ENCODE measurements at places on chromosomes 12 and 14.

- DNase-seq = no peak
These were observed 6.0 kb upstream of the KRT71 start for GRCh38 chr12:52558781-52559445.

DNA sequence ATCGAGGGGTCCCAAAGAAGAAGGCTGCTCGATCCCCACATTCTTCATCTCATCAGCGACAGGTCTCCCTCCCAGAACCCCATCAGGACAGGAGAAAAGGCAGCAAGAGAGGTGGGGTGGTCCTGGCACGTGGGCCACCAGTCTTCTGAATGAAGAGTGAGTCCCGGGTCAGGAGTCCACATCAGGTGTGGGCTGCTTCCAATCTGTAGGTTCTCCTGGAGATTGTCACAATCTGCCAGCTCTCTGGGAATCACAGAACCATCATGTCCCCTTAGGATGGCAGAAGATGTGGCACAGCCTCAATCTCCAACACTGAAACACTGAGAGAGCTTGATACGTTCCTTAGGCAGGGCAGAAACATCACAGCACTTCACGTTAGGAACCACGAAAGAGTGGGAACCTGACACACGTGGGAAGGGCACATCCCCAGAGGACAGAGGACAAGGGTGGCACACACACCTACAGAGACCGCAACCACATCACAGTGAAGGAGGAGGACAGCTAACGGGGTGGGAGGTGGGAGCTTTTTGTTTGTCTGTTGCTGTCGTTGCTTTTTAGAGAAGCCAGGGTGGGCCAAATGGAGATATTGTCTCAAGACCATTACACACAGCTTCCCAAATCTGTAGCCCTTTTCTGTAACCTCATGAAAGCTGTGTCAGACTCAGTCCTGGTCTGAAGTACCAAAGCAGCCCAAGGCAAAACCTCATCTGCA is 284.5 kb downstream of the DPF3 start:
- DNase-seq = peak; percentile 61

- no peak for DNase-seq
These were observed 208.7 kb downstream of the KITLG start for GRCh38 chr12:88371416-88372183.

- DNase-seq = no peak
These were observed 53.9 kb downstream of the ISCA2 start for GRCh38 chr14:74547331-74547927.

DNA sequence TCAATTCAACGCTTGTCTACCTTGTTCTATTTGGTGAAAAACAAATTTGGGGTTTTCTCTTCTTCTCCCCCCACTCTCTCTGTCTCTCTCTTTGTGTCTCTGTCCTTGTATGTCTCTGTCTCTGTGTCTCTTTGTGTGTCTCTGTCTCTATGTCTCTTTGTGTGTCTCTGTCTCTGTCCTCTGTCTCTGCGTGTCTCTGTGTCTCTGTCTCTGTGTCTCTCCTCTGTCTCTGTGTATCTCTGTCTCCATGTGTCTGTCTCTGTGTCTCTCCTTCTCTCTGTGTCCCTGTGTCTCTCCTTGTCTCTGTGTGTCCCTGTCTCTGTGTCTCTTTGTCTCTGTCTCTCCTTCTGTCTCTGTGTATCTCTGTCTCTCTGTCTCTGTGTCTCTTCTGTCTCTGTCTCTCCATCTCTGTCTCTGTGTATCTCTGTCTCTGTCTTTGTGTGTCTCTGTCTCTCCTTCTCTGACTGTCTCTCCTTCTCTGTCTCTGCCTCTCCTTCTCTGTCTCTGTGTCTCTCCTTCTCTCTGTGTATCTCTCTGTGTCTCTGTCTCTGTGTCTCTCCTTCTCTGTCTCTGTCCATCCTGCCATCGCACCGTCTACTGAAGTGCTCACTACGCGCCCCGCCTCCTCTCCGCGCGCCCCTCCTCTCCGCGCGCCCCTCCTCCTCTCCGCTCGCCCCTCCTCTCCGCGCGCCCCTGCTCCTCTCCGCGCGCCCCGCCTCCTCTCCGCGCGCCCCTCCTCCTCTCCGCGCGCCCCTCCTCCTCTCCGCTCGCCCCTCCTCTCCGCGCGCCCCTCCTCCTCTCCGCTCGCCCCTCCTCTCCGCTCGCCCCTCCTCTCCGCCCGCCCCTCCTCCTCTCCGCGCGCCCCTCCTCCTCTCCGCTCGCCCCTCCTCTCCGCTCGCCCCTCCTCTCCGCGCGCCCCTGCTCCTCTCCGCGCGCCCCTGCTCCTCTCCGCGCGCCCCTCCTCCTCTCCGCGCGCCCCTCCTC is 12.8 kb downstream of the LRCOL1 start:
- DNase-seq = no peak

DNA sequence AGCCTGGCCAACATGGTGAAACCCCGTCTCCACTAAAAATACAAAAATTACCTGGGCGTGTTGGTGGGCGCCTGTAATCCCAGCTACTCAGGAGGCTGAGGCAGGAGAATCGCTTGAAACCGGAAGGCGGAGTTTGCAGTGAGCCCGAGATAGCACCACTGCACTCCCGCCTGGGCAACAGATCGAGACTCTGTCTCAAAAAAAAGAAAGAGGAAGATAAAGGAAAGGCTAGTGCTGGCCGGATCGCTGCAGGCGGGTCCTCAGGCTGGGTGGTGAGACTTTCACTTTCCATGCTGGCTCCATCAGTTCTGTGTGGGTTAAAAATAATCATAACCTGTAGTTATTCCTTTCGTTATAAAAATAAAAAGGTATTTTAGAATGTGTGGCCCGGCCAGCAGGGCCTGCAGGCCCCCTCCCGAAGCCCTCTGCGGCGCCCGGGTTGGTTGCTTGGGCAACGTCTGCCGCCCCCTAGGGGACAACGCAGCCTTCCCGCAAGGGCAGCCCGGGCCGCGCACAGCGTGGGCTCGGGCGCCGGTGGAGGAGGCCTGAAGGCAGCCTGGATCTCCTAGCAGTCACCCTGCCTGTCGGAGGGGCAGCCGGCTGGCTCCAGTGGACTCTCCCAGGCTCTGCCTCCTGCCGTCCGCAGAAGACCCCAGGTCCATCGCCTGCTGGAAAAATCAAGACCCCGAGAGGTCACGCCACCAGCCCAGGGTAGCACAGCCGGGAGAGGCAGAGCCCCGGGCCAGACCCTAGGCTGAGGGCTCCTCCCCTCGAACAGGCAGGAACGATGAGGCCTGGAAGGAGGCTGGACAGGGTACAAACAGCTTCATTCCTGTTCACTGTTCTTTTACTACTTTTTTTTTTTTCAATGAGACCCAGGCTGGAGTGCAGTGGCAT is 5.0 kb upstream of the SLC25A47 start:
- no peak for DNase-seq

DNA sequence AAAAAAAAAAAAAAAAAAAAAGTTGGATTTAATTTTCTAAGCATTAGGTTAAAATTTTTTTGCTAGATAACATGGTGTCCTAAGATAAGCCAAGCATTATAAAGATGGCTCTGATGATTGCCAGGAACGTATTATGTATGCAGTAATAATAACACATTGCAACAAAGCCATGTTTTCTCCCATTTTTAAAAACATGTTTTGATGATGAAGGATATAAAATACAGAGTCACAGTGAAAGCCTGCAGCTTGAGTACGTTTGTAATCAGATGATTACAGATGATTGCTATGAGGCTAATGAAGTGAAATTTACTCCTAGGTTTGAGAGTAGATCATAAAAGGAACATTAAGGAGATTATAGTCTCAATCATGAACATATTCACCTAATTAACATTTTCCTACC is 13.3 kb upstream of the WDR89 start:
- no peak for DNase-seq

DNA sequence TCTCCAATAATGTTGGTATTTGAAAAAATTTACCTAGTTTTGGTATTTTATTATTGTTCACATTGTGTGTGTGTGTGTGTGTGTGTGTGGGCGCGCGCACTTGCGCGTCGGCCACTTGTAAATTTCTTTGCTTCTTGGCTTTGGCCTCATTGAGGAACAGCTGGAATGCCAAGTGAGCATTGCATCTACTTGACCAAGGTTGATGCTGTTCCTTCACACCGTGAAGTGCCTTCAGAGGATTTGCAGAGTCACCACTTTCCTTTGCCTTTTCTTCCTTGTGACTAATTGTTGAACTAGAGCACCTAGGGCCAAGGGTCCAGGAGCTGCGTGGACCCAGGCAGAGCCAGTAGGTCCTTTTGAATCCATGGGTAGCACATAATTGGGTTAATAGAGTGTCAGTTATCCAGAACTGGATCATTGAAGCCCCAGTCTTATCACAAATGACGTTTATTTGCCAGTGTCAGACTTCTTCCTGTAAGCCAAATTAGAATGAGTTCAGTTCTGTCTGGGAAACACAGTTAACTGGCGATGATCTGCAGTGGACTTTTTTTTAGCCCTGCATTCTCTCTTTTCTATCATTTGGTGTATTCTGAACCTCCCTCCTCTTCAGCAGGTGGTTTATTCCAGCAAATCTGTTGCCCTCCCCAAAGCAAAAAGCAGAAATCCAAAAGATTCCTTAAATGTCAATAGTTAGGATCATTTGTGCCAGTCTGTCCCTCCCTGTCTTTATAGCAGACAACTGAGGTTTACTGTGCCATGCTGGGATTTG is 2.6 kb downstream of the PPP2R5C start:
- no peak for DNase-seq

DNA sequence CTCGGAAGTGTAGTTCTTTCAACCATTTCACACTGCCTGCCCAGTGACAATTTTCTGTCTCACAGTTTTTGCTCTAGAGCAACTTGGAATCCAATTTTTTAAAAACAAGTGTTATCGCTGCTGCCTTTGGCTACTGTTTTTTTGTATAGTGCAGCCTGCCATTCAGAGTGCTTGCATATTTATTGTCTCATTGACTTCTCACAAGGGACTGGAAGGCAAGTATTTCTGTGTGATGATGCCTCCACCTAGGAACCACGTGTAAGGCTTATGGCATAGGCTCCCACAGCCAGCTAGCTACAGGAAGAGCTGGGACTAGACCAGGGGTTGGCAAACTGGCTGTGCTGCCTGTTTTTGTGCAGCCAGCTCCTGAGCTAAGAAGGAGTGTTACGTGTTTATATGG is 903 bp downstream of the PARPBP start:
- DNase-seq = no peak

DNA sequence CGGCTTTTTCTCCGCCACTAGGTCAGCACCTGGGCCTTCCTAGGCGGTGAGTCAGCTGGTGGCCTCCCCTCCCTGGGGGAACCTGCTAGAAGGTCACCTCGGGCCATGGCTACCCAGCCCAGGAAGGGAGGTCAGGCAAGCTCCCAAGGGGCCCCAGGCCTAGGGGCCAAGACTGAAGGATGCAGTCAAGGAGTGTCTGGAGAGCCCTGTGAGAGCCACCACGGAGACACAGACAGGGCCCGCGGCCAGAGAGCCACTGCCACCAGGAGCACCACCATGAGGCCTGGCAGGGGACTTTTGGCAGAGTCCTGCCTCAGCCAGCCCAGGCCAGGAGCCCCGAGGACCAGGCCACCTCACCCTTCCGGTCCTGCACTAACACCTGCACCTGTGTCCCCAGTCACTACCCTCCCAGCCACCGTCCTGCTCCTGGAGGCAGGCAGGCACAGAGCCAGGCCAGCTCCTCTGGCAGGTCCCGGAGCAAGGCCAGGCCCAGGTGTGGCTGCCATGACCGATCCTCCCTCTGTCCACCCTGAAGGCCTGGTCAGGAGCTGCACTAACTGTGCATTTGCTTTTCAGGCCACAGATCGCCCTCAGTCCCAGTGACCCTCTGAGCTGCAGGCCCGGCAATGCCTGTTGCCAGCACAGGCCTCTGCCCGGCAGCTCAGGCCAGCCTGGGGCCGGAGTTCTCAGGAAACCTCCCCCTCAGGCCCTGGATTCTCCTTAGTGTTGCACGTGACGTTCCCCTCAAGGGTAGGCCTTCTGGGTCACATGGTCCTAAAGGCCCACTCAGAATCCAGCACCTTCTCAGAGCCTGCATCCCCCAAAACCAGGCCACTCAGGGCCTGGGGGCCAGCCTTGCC is 6.9 kb downstream of the PHETA1 start:
- DNase-seq = no peak

- DNase-seq = no peak
These were observed 23.0 kb upstream of the TTC7B start for GRCh38 chr14:90839024-90839888.

- DNase-seq = peak; percentile 98
These were observed 14.4 kb upstream of the CD27 start for GRCh38 chr12:6430124-6430989.

DNA sequence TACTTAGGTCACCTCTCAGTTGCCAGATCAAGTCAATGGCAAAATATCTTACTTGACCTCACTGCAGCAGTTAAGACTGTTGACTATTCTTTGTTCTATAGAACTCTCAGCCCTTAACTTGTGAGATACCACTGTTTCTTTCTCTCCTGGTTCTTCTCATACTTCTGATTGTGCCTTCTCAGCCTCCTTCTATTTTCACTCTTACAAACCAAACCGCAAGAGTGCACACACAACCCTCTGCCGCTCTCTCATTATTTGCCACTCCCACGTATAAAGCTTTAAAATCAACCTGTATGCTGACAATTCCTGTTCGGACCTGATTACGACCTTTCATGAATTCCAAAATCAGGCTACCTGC is 4.5 kb downstream of the E2F7 start:
- DNase-seq = no peak

GRCh38 chr12:22361785-22362184 is 27.3 kb upstream of the ST8SIA1 start:
- DNase-seq = no peak

- DNase-seq = no peak
These were observed 72.9 kb downstream of the PPP2R5C start for GRCh38 chr14:101834397-101834796.

DNA sequence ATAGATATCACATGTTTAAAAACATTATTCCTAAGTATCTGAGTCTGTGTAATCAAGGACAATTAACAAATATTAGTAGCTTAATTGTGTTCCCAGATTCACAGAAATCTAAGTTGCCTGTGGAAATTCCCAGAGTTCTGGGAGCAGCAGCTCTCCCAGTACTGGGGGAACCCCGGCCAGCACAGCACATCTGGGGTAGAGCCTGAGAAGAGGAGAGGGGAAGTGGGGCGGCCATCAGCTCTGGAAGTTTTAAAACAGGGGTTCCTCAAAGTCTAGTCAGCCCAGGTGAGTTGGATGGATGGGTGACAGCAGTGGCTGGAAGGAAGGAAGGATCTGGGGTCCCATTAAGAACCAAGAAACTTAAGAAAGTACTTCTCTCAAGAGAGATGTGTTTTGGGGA is 24.6 kb downstream of the PRICKLE1 start:
- DNase-seq = no peak

GRCh38 chr12:43147878-43148277 is 404.1 kb downstream of the ADAMTS20 start:
- no peak for DNase-seq
